ENCODE measurements at places on chromosomes 2 and 18.
A peak's percentile ranks its signal among the peaks of the same experiment; 100 is the strongest.

- DNase-seq = no peak
Measured at GRCh38 chr2:240151477-240152031, 11.1 kb upstream of the OTOS start.

- no peak for DNase-seq
Measured at GRCh38 chr2:201279079-201279478, 18.7 kb downstream of the CASP8 start.

- no peak for DNase-seq
Measured at GRCh38 chr18:9642799-9643462, 28.6 kb upstream of the PPP4R1 start.

GRCh38 chr2:63159262-63159661, 108.6 kb downstream of the OTX1 start:
- DNase-seq = no peak

- no peak for DNase-seq
Measured at GRCh38 chr2:34892766-34893165, 1293.7 kb upstream of the FAM98A start.

DNA sequence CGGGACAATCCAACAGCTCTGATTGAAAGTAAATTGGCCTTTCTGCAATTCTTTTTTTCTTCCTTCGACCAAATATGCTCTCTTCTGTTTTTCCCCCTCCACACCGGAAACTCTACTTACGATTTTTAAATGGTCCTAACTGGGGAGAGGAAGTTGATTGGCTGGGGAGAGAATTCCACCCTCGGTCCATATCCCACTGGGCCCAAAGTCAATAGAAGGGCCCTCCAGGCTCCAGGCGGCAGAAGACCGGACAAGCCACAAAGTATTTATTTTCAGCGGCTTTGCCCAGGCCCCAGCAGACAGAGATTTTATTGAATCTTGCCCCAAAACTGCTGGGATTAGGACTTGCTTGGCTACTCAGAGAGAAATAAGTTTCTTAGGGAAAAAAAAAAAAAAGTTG, 37.1 kb upstream of the SMAD7 start:
- no peak for DNase-seq

DNA sequence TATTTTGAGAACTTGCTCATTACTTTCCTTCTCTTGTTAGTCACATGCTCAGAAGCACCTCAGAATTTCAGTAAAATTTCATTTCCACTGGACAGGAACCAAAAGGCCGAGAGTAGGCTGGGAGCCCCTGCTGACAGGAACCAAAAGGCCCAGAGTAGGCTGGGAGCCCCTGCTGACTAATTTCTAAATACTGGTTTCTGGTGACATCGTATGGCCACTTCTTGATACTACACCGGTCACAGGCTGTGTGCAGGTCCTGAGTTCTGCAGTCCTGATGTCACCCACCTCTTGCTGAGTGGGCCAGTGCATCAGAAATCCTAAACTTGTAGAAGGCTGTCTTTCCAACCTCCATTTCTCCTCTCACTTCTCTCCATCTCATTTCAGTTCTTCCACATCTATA, 17.7 kb upstream of the EN1 start:
- DNase-seq = peak; percentile 58

DNA sequence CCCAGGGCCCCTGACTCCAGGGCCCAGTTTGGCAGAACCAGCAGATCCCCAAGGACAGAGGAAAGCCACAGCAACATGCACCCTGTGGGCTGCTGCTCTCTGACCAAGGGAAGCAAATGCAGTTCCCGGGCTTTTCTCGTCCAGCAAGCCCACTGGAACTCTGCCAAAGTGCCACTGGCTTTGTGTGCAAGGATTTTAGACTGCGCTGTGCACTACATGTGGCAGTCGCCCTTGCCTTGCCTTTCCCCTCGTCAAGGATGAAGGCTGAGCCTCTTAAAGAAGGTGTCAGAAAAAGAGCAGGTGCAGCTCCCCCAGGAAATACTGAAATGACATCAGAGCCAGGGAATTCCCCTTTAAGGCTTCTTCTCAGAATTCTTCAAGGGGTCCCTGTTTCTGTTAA, 199.2 kb downstream of the TFCP2L1 start:
- no peak for DNase-seq

- DNase-seq = no peak
Measured at GRCh38 chr18:35789543-35789942, 182.9 kb upstream of the RMP24 start.

- no peak for DNase-seq
Measured at GRCh38 chr2:229980431-229981184, 58.3 kb downstream of the FBXO36 start.

- no peak for DNase-seq
Measured at GRCh38 chr18:77339093-77339492, 89.4 kb downstream of the GALR1 start.

Data from NCI-H510A treated with DMSO at 0.1 percent for 48 hours (cell line).